ENCODE measurements at places on chromosomes 7 and 10. TPM values are rescaled to one million over a fixed set of nuclear protein-coding genes. Genes with fewer than 3 reads are reported as not detected.

The MSANTD7 gene
- total RNA-seq = 8.5 TPM

The SMNDC1 gene
- 6.4 TPM for total RNA-seq

The NEBL gene
- 1.8 TPM for total RNA-seq

The TFEC gene
- 5.1 TPM for total RNA-seq

The IL2RA gene
- total RNA-seq = not detected

The ELN gene
- 16.3 TPM for total RNA-seq

The TMEM140 gene
- total RNA-seq = 34.3 TPM

The AMPH gene
- 0.19 TPM for total RNA-seq

The HACD1 gene
- total RNA-seq = 2.2 TPM

The INHBA gene
- total RNA-seq = 0.23 TPM
